ENCODE measurements at places on chromosomes 2 and 18.

DNA sequence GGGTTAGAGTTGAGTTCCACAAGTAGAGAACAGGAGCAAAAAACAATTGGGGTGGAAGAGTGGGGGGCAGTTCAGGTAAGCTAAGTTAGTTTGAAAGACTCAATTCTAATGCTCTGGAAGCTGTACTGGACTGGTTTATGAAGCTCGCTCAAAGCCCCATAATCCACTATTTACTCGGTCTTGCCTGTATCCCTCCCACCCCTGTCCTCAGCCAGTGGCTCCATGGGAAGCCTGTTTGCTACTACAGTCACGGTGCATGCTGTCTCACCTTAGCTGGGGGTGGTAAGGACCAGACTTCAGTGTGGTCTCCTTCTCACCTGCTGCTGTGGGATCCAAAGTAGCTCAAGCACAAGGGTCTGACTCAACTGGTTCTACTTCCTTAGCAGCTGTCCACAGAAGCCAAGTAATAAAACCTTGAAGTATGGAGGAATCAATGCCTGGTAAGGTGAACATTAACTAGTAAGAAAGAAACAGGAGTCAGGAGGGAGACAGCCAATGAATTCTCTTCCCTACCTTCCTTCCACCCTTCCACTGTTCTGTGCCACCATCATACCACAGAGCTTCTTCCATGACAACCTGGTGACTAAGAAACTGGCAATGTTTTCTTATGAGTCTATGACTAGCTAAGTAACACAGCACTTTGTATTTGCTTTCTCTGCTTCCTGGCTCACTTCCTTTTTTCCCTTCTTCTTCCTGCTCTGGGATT lies 230.8 kb downstream of the SRBD1 start:
- DNase-seq = no peak

- no peak for DNase-seq
Measured at GRCh38 chr2:232573771-232574435, 23.4 kb downstream of the EIF4E2 start.

- DNase-seq = no peak
Measured at GRCh38 chr18:51251625-51252024, 54.1 kb upstream of the MEX3C start.

DNA sequence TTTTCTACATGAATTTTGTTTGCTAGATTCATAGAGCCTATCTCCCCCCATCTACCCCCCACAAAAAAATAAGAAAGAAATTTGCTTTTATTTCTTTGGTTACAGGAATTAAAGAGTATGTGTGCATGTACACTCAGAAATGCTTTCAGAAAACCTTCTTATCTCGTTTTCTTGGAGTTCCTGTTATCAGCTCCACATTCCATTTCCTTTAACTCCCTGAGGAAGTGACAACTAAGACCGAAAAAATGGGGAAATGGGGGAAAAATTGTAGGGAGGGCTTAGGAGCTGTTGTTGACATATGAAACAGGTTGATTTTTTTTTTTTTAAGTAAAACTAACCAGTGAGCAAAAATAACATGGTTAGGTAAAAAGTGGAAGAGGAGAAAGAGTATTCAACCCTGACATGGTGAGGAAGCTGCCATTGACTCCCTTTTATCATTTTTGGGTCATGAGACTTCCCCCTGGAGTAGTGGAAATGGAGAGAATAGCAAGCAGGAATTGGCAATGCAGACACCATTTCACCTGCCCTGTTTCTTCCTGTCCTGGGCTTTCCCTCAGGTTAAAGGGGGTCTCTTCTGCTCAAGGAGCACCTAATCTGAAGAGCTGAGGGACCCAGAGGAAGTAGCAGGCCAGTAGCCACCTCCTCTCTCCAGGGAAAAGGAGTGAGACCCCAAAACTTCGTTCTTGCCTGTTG lies 93.5 kb downstream of the OSBPL6 start:
- no peak for DNase-seq

GRCh38 chr18:35485852-35486251 lies 11.9 kb downstream of the INO80C start:
- no peak for DNase-seq

DNA sequence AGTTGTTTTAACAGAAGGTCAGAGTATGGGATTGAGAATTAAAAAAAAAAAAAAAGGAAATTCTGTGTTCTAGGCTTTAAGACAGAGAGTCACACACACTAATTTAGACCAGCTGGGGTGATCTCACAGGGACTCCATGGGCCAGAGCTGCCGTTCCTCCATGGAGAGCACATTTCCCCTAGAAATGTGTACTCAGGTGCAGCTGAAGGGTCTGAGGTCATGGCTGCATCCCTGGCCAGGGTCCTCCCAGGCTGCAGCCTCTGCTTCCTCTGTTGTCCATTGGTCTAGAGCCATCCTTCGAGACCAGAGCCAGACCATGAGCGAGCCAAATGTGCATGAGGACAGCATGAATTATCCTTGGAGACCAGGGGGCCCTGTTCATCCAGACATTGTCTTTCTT lies 190.1 kb upstream of the TNP1 start:
- no peak for DNase-seq

DNA sequence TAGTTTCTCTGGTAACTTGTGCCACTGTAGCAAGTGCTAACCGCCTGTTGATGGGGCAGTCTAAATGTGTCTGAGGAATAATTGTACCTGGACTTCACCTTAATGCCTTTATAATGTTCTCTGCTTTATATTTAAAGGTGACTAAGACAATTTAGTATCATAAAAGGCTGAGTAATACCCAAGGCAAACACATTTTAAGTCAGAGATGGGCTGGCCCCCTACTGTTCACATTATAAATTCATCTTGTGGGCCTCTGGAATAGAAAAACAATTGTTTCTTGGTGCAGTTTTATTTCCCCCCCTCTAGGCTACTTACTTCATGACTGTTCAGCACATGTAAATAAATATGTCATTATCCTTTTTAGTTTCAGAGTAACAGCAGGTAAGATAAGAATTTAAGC lies 559.3 kb upstream of the PIK3C3 start:
- DNase-seq = peak; percentile 46

DNA sequence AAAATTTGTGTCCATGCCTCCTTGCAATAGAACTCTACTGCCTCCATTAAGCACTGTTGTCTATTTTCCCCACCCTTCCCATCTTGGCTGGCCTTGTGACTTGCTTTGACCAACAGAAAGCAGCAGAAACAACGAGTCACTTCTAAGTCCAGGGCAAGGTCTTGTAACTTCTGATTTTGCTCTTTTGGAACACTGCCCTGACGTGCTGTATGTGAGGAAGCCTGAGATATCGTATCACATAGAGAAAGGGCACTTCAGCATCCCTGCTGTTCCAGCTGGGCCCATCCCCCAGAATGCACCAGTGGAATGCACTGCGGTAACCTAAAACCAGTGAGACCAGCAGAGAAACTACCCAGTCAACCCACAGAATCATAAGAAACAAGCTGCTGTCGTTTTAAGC lies 28.1 kb downstream of the NCKAP1 start:
- no peak for DNase-seq

- DNase-seq = no peak
Measured at GRCh38 chr2:7525746-7526145, 608.5 kb downstream of the RNF144A start.

DNA sequence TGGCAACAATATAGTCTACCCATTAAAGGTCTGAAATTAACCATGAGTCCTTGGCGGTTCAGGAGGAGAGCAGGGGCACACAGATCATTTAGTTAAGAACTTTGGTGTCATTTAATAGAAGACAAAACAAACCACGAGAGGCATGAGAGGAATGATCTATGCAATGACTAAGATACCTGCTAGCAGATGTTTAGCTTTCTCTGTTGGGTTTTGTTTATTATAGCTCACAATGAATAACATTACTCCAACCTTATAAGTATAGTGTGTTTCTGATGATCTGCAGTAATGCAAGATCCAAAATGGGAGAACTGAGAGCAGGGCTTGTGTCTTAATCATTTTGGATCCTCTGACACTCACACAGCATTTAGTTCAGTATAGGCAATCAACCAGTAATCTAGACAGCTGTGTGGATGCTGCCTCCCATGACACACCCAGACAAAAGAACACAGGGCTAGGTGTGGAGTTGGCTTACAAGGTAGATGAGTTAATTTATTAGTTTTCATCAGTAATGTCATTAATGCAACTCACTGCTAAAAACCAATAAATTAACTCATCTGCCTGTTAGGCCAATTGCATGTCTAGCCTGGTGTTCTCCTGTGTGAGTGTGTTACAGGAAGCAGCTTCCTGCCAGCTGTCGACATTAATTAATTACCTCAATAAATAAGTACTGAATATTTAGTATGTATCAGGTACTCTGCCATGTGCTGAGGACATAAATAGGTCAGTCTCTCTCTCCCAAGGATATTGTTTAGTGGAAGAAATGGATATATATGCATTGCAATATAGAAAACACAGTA lies 92.3 kb downstream of the CLIP4 start:
- no peak for DNase-seq

- peak; percentile 34 for DNase-seq
Measured at GRCh38 chr2:60884800-60885199, 3.4 kb downstream of the REL start.

GRCh38 chr2:239149501-239149900 lies 251.3 kb downstream of the HDAC4 start:
- DNase-seq = no peak

- peak; percentile 72 for DNase-seq
Measured at GRCh38 chr2:99066075-99066958, 75.2 kb upstream of the C2orf15 start.
